Activated CD4-positive, alpha-beta T cell treated with anti-CD3 and anti-CD28 coated beads, Interleukin-2, amount 50 U/mL, for 1 hour (primary cell): ENCODE measurements at places on chromosomes 6 and 20.

- no peak for DNase-seq
These were observed 3.9 kb upstream of the LSM14B start for GRCh38 chr20:62118113-62119043.

GRCh38 chr6:52595000-52595795, 18.3 kb upstream of the TRAM2 start:
- DNase-seq: no peak

DNA sequence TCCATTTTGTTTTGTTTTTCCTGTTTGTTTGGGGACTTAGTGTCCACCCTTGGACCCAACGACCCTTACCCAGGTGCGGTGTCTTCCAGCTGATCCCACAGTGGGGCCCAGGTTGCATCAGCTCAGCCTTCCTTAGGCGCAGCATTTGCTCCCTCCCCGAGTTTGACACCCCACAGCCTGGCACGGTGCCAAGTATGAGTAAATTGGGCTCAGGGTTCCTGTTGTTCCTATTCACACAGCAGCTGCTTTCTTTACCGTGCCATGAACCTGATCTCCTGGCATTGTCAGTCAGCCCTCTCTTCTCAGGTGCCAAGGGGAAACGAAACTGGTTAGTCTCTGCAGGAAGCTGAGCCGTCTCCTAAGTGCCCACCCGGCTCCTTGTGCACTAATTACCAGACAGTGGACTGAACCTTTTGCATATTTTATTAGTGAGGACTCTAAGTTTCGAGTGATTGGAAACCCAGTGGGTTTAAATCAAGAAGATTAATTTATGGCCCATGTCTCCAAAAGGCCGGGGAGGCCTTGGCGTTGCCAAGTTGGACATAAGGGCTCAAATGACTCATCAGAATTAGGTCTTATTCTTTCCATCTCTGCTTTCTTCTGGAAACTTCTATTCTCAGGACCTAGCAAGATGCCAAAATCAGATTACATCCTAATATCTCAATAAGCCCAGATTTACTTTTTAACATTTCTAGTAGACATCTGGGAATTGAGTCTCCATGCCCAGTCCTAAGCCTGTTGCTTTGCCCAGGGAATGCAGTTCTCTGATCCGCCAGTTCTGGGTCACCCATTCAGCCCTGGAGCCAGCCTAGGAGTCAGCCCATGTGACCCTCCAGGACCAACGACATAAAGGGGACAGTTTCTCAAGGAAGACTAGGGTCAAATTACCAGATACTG, 68.8 kb downstream of the TSHZ2 start:
- no peak for DNase-seq

GRCh38 chr6:38434051-38434450, 205.7 kb downstream of the BTBD9 start:
- DNase-seq: no peak

DNA sequence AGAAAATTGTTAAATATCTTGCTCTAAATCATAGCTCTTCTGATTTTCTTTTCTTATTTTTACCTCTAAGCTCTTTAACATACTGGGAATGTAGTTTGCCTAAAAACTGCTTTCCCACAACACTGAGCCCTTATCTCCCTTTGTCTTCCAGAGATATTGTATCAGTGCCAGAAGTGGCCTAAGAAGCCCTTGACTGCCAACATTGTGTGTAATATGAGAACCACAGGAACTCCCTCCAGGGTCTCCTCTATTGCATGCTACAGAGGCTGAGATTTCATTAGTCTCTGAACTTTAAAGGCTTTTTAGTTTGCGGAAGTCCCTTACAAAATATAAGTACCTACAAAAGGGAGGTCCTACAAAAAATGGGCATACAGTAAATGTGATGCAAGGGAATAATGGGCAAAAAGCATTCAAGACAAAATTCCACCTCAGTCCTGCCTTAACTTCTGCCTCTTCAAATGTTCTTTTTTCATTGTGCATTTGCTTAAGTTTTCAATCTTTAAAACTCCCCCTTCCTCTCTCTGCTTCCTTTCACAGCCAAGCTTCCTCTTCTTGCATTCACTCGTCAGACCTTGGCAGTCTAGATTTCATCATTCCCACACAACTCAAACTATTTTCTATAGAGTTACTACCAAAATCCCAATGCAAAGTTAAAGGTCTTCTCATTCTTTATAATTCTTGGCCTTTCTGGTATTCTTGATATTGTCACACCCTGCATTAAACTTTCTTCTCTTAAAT, 76.5 kb downstream of the ADGRG6 start:
- no peak for DNase-seq

GRCh38 chr6:81838031-81838430, 85.5 kb upstream of the TENT5A start:
- DNase-seq: no peak

DNA sequence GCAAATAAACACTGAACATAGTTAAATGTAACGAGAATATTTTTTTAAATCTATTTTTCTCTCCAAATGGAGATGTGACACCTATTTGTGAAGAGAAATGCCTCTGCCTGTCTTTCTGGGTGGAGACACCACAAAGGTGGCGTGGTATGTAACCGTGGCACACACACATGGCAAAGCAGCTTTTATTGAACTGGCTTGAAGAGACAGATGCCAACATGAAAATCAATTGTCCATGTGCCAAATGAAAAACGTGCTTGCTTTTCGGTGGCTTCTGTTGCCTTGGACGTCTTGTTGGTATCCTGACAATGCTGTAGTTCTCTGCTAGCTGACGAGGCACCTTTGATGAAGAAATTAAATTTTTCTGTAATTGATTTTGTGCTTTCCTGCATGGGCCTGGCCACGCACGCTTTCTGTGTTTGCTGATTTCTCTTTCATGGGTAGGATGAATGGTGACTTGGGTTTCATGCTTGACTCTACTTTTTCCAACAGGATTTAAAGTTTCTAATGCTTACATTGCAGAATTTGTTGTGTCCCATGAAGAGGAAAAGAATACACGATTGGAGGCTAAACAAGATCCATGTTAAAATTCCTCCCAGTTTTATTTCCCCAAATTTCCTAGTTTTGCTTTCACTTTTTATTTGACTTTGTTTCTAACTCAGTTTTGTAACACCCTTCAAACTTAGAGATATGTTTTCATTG, 202.6 kb downstream of the TMEM242 start:
- DNase-seq: no peak

DNA sequence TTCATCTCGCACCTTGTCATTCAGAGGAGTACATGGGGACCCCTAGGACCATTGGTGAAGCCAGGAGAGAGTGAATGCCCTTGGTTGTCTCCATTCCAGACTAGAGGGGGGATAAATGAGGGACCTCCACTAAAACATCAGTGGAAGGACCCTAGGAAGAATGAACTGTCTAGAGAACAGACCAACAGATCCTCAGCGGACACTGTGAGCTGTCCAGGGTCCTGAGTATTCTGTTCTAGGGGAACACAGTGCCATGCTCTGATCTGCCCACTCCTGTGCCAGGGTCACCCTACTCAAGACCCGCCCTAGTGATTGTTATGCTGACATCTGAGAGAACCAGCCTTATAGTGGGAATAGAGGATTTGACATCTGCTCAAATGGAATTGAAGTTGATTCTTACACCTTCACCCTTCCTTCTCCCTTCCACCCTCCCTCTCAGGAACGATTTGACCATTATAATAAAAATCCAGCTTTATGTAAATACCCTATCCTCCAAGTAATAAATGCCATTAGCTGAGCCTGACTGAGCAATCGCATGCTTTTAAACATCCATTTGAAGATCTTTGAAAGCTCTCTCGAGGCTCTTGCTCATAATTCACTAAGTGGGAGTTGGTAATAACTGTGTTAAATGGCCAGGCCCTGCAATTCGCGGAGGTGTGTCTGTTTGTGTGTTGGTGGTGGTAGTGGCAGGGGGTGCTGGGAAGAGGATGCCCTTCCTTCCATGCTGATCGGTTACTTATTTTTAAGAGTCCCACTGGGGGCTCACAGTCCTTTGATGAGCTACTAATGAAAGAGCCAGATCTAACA, 43.6 kb upstream of the SLC32A1 start:
- DNase-seq: peak; percentile 15

DNA sequence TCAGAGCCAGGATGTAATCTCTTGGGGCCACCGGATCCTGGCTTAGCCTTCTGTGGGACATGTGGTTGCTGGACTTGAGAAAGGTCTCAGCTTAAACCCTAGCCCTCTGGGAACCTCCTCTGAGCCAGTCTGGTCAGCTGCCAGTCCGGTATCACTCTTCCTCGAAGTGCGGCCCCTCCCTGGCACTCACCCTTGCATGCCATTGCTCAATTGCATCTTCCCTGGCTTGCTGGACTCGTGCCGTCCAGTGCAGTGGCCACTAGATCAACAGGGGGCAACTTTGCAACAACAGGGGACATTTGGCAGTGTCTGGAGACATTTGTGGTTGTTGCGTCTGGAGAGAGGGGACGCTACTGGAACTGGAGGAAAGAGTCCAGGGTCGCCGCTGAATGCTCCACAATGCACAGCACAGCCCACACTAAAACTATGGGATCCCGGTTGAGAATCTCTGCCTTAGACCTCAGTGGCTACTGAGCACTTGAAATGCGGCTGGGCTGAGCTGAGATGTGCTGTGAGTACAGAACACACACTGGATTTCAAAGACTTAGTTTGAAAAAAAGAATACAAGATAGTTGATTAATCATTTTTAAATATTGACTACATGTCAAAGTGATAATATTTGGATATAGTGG, 152.1 kb downstream of the TFAP2C start:
- DNase-seq: no peak

DNA sequence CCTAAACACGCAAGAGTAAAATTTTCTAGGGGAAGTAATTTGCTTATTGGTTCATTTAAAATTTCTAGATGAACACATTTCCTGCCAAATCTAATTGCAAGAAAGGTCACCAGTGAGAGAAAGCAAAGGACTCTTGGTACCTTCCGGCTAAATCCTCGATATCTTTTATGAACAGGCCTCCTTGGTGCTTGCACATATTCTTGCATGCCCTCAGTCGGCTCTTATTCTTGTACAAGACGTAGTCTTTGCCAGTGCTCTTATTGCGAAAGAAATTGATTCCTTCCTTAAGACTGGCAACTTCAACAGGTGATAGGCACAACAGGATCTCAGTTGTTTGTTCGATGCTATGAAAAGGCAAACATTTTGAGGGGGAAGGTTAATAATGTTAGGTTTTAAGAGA, 141.7 kb upstream of the CARMIL1 start:
- DNase-seq: no peak

- DNase-seq: no peak
These were observed 122.9 kb upstream of the MMS22L start for GRCh38 chr6:97405818-97406409.

- DNase-seq: no peak
These were observed 24.7 kb upstream of the KCNK16 start for GRCh38 chr6:39347206-39347605.

DNA sequence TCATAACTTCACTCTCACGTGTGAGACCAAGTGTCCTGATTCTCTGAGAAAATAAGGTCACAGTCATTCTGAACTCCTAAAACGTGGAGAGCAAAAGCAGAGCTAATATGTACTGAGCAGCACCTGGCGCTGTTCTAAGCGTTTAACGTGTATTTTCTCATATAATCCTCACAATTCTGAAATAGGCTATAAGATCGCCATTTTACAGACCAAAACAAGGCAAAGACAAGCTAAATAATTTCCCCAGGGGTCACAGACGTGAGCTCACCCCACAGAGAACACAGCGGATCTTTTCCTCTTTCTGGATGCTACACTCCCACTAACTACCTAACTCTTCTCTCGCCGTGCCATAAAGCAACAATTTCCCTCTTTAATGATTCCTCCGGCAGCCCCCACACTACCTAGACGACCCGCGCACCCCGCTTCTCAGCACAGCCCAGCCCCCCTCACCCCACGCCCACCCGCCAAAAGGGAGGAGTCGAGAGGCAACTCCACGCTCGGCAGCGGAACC, 636 bp downstream of the SUPT3H start:
- peak; percentile 73 for DNase-seq

DNA sequence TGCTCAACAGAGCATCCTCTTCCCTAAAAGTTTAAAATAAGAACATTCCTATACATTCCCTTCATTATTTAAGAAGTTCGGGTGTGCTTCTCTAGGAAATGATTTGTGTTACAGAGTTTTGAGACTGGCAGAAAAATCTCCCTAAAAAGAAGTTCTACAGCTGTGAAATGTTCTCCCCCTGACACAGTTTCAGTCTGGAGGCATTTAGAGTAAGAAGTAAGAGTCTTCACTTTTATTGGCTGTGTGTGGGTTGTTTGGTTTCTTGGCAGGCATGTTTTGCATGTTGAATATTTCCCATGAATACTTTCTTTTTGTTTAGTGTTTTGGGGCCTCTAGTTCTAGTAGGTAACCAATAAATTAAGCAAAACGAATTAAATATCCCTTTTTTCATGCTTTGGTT, 195.9 kb downstream of the TENT5A start:
- DNase-seq: no peak

DNA sequence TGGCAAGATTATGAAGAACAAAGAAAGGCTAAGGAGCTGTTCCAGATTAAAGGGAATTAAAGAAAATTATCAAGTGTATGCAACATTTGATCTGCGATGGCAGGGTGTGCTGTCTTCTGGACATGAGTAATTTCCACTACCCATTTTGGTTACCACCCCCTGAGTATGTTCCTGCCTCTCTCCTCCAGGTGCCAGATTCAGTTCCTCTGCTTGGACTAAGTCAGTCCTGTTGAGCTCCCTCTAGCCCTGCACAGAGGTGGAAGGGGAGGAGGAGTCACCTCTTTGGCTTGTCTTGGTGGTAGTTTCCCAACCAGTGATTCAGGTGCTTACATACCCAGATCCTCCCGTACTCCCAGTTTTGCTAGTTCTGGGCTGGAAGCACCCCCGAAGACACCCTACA, 22.2 kb upstream of the SNRPB2 start:
- no peak for DNase-seq

DNA sequence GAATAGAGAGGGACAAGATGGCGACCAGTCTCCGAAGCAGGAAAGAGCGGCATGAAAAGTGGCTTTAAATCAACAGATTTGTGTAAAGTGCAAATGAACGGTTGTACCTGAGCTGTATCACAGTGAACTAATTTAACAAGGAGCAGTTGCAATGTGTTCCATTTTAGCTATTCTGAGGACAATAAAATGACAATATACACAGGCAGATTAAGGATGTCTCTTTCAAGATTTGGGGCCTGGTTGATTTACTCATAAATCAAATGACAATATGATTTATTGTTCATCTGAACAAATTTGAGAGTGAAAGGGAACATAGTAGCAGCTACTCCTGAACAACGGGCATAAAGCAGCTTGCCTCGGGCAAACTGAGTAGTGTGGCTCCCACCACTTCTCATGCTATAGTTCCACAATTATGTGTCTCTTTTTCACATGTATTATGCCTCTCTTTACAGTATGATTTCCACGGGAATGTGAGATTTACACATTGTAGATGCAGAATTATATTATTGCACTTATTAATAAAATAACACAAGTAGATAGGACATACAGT, 204.1 kb upstream of the AGPAT4 start:
- DNase-seq: no peak

DNA sequence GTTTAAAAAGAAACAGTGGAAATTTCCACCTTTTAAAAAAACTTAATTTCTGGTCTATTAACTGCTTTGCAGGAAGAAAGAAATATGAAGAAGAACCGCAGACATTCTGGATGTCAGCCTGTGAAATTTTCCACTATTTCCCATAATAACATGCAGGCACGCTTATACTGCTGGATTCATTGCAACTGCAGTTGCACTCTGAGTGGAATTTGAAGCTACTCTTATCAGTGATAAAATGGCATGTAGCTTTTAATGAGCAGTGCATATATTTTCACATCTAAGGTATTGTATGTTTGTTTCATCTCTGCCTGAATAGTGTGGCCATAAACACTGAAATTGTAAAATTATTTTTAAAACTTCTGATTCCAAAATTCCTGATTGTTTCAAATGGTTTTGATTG, 28.2 kb downstream of the NCOA3 start:
- DNase-seq: no peak

- no peak for DNase-seq
These were observed 151.3 kb downstream of the GJA10 start for GRCh38 chr6:90045535-90045934.

- DNase-seq: no peak
These were observed 46.2 kb downstream of the NT5E start for GRCh38 chr6:85496009-85496579.
